ENCODE measurements at places on chromosomes 2 and 18.

GRCh38 chr2:230715201-230715600, 2.6 kb downstream of the CAB39 start:
- DNase-seq: no peak

- no peak for DNase-seq
Measured at GRCh38 chr2:138827426-138828054, 47.4 kb upstream of the NXPH2 start.

GRCh38 chr2:47046271-47046670, 108.8 kb downstream of the STPG4 start:
- no peak for DNase-seq

GRCh38 chr2:14866736-14867352, 234.3 kb downstream of the LRATD1 start:
- no peak for DNase-seq

- no peak for DNase-seq
Measured at GRCh38 chr2:223058952-223059716, 7.1 kb downstream of the KCNE4 start.

DNA sequence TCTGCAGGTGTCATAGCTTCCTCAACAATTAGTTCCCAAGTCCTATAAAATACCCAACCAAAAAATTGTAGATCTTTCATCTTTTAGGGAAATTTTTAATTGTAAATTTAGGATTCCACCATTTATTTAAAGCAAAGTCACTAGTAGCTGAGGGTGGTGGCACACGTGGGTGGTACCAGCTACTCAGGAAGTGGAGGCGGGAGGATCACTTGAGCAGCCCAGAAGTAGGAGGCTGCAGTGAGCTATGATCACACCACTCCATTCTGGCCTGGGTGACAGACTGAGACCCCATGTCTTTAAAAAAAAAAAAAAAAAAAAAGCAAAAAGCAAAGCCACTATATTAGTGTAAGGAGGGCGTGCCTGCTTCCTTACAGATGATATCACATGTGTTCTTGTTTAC, 60.3 kb upstream of the GREB1L start:
- DNase-seq: no peak

Data from right forelimb (tissue), 1 donor.